ENCODE measurements at places on chromosomes 13 and 19.

GRCh38 chr13:45113233-45114224 is 6.8 kb upstream of the GTF2F2 start:
- DNase-seq: no peak

DNA sequence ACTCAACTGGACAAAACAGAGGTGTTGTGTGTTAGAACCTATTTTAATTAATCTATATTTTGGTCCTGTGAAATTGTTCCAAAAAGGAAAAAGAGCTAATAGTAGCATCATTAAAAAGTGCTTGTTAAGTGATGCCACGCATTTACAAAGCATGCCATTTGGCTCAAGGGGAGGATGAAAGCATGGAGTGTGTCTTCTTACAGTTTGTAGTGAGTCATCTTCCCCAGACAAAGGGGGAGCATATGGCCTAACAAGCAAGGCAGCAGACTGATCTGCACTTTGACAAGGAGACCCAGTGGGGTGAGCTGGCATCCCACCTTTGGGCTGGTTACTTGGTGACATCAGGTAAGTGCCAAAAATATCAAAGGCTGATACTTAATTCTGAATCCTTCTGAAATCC is 297.0 kb downstream of the FGF9 start:
- DNase-seq: no peak

GRCh38 chr13:46515803-46516202 is 37.2 kb upstream of the LRCH1 start:
- DNase-seq: no peak

DNA sequence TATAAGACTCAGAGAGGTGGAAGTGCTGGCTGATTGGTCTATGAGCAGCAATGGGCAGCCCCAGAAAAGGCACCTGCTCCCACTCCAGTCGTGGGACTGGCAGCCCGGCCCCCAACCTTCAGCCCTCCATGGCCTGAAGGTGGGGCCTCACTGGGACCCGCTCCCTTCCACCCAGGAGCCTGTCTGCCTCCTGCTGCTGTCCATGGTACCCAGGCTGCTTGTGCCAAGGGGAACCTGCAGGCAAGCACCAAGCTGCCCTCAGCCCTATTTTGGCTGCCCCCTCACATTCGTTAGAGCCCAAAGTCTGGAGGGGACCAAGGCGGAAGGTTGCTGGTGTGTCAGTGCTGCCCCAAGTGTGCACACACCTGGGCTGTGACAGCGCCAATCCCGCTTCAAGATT is 2304.9 kb downstream of the PCDH9 start:
- DNase-seq: no peak

DNA sequence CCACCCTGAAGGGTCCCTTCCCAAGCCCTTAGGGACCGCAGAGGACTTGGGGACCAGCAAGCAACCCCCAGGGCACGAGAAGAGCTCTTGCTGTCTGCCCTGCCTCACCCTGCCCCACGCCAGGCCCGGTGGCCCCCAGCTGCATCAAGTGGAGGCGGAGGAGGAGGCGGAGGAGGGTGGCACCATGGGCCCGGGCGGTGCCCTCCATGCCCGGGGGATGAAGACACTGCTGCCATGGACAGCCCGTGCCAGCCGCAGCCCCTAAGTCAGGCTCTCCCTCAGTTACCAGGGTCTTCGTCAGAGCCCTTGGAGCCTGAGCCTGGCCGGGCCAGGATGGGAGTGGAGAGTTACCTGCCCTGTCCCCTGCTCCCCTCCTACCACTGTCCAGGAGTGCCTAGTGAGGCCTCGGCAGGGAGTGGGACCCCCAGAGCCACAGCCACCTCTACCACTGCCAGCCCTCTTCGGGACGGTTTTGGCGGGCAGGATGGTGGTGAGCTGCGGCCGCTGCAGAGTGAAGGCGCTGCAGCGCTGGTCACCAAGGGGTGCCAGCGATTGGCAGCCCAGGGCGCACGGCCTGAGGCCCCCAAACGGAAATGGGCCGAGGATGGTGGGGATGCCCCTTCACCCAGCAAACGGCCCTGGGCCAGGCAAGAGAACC is 1.5 kb downstream of the EGLN2 start:
- no peak for DNase-seq

- DNase-seq: no peak
These were observed 206.8 kb downstream of the PCDH9 start for GRCh38 chr13:67023130-67023876.

GRCh38 chr13:26861941-26862340 is 101.4 kb upstream of the GPR12 start:
- DNase-seq: no peak

DNA sequence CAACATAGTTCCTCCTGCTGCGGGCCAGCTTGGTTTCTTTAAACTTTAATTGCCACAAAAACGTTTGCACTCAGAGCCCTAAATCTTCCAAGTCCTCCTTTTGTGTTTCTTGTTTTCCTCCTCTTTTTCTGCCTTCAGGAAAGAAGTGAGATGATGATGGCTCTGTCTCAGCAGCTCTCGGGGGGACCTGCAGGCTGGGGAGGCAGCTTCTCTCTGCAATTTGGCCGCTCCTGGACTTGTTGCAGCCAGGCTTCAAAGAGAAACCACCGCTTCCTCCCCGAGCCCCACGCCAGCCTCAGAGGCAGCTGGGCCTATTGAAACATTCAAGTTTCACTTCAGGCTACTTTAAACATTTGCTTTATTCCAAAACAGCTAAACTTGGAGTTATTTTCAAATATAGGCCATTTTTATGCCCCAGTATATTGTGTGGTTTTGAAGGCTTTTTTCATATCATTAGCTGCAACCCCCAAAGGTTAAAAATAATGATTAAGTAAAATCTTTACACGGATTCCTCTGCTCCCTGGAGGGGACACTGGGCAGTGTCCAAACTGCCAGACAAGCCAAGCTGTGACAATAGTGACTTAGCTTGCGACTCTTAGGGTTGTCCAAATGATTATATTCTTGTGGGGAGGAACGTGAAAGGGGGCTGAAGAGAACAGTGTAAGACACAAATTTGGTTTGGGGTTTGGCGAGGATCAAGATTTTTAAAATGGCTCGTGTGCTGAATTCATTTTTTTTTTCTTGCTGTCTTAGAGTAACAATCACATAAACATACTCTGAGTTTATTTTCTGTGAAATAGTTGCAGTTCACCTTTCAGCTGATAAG is 330.8 kb downstream of the DLEU7 start:
- DNase-seq: peak; percentile 22

DNA sequence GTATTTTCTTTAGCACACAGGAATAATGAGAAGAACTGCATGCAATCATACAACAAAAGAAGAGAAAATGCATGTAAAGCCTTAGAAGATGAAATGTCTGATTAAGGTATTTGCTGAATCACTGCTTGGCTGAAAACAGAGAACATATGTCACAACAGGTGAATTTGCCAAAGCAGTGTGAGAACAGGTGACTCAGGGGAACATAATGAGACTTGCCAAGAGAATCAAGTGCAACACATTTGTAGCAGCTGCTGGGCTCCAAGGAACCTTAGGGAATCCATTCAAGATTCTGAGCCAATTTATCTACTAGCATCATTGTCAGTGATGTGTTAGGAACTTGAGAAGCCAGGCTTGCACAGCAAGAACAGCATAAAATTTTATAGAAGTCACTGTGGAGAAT is 273.1 kb downstream of the PCDH20 start:
- DNase-seq: no peak

- DNase-seq: no peak
These were observed 685.0 kb upstream of the SGCG start for GRCh38 chr13:22495819-22496218.

DNA sequence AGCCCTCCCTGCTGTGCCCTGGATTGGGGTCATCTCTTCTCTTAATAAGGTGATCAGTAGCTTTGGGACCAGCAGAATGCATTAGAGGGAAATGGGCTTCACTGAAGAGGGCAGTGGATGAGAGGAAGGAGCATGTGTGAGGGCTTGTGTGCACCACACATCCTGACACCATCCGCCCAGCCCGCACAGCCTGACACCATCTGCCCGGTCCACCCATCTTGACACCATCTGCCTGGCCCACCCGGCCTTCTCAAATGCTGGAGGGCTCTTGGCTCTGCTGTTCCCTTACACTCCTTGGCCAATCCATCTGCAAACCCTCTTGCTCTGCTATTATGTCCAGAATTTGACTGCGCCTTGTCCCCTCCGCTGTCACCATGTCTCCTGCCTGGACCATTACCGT is 41.8 kb downstream of the BICRA start:
- no peak for DNase-seq

GRCh38 chr13:44908266-44908665 is 81.0 kb downstream of the NUFIP1 start:
- DNase-seq: no peak

GRCh38 chr19:51421229-51422052 is 4.0 kb upstream of the SIGLEC10 start:
- DNase-seq: no peak

DNA sequence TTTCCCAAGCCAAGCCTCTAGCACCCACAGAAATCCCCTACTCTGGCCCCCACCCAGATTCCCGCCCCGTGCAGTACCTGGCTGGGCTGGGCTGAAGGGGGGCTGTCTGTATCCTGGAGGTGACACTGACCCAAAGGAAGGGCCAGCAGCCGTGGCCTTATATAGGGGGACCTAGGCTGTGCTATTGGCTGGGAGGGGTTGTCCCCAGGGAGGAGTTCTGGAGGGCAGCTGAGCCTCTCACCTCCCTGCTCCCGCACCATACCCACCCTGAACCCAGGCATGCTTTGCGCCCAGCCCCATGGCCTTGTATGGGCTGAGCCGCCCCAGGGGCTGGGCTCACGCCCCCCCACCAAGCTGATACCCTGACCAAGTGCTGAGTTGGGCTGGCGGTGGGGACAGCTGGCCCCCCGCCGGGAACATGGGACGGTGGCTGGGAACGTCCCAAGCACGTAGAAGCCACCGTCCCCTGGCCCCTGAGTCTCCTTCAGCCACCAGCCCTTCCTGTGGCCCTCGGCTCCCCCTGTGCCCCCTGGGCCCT is at the start of gene CKM:
CKM (minus strand) TSS at position 132 of the 538 bp plus-strand sequence. CDS start 3,162 bp downstream, outside the sequence.
- DNase-seq: no peak

GRCh38 chr19:38666663-38667511 is 19.4 kb downstream of the ACTN4 start:
- no peak for DNase-seq

DNA sequence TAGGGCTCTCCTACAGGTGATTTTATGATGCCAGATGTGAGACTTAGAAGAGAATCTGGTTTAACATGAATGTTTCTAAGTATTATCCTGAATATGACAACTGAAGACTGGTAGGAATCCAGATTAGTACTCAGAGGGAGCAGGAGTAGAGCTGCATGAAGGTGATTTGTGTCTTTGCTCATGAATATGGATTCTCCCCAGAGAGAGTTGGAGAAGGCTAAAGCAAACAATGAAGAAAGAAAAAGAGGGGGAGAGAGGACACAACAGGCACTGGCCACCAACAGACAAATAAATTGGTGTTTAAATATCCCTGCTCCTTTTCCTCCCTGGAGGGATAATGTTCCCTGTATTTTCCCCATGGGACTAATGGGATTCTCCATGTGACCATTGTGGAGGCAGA is 427.0 kb upstream of the KLF12 start:
- no peak for DNase-seq

GRCh38 chr13:77674852-77675251 is 22.6 kb upstream of the SLAIN1 start:
- DNase-seq: no peak

GRCh38 chr13:33743438-33744368 is 74.2 kb upstream of the RFC3 start:
- no peak for DNase-seq

DNA sequence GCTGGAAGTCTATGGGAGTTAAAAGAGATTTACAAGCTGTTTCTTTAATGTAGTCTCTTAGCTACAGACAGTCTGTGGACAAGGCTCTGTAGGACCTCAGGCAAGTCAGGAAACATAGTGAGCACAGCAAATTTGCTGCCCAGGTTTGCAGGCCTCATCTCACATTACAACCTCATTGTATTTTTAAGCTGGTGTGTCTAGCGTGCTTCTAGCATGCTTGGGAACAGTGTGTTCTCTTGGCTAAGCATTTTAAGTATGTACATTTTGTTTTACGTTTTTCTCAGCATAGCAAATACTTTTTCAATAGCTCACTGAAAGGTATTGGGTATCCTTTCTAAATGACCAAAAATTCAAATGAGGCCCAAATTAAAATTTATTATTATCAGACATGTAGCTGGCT is 113.2 kb downstream of the STARD13 start:
- DNase-seq: no peak

- DNase-seq: no peak
These were observed 2.2 kb downstream of the ZNF787 start for GRCh38 chr19:56118666-56119581.

DNA sequence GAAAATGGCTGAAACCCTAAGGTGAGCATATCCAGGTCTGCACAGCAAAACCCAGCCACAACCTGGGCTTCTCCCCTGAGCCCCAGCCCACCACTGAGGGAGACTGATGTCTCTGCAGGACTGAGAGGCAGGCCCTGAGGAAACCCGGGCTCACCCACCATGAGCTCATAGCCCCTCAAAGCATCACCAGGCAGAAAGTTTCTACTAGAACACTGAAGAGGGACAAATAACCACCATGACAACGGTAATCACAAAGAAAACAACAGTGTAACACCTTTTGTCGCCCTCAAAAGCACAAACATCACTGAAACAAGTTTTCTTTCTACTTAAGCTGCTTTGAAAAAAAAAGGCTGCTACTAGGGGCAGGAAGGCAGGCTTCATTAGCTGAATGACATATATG is 29.8 kb downstream of the TSHZ3 start:
- DNase-seq: no peak

DNA sequence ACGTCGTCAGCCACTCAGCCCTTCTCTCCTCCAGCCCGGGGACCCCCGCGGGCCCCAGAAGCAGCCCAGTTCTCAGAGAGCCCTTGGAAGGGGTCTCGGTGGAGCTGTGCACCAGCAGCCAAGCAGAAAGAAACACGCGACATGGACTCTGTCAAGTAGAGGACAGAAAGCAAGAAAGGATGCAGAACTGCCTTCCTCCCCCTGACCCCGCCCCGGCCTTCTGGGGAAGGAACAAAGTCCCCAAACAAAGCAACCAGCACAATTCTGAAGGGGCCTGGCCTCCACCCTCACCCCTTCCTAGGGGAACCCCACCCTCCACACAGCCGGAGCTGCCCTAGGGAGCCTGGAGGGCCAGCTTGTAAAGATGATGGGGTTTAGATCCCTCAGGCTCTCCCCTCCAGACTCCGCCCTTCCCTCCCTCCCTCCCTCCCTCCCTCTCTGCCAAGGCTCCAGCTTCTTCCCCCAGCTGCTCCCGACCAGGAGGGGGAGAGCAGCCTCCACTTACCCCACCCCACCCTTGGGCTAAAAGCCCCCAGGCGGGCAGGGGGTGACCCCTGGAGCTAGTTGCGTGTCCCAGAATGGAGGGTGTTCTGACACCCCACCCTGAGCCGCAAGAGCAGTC is 7.8 kb downstream of the LYL1 start:
- no peak for DNase-seq

GRCh38 chr19:41707502-41707812 is 969 bp upstream of the CEACAM5 start:
- DNase-seq: no peak

- no peak for DNase-seq
These were observed 372.7 kb downstream of the LIG4 start for GRCh38 chr13:107842562-107843180.

GRCh38 chr13:49776871-49777270 is 15.6 kb downstream of the KPNA3 start:
- no peak for DNase-seq

GRCh38 chr13:50644081-50644871 is 199.2 kb downstream of the DLEU7 start:
- DNase-seq: no peak

Measured in C1 segment of cervical spinal cord (tissue), 14 donors.